ENCODE measurements at places on chromosomes 3 and 15. TPM values are rescaled to one million over a fixed set of nuclear protein-coding genes. Genes with fewer than 3 reads are reported as not detected.

The MAP6D1 gene
- 5.9 TPM for total RNA-seq

The NR2F2 gene
- total RNA-seq, result 23.6 TPM

The OR5K2 gene
- not detected for total RNA-seq

The UACA gene
- total RNA-seq, result 68.4 TPM
